T1000 (cell line): ENCODE measurements at places on chromosomes 4 and X.

DNA sequence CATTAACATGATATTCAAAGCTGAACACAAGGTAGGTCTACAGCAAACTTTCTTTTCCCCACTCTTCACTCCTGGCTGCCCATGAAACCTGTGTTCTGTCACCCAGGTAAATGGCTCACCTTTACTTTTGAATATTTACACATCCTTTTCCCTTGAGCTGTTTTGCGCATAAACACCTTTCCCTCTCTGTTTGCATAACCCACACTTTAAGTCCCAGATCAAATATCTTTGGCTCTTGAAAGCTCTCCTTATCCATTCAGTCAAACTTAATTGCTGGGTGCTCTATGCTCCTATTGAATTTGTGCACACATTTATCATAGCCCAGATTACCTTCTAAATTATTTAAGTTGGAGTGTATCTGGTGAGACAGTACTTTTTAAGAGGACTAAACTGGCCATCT, 51.7 kb upstream of the ATP8A1 start:
- DNase-seq, result no peak

DNA sequence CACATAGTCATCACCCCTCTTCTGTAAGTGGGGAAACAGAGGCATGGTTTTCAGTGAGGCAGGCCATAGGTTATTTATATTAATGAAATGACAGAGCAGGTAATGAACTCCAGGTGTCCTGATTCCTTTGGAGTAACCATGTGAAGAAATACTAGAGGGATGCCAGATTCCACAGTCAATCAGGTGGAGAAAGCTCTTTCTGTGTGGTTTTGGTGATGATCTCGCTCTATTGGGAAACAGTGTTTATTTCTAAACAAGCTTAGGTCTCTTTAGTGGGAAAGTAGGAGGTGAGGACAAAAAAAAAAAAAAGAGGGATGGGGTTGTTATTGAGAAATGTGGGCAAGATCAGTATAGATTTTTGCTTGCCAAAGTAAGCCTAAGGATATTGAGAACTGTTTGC, 12.2 kb downstream of the DOCK11 start:
- no peak for DNase-seq

- no peak for DNase-seq
Observed at GRCh38 chr4:74858921-74859562, 64.7 kb upstream of the BTC start.

GRCh38 chr4:106287353-106287969, 28.5 kb downstream of the TBCK start:
- DNase-seq, result peak; percentile 22

DNA sequence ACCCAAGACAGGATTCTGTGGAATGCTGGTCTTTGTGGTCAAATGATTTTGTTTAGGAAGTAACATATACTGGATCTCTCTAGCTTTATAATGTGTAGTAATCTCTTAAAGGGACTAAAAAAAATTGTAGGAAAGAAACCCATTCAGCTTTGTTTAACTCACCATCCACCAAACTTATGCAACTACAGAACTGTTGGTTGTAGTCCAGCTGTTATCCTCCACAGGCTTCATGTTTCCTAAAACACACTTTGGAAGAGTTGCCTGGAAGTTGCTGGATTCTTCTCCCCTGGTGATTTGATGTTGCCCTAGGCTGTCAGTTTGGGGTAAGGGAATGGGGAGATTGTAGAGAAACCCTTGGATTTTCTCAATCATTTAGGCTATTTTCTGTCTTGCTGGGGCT, 89.3 kb downstream of the RLIM start:
- DNase-seq, result no peak

- no peak for DNase-seq
Observed at GRCh38 chrX:65828599-65828998, 161.1 kb downstream of the MSN start.

DNA sequence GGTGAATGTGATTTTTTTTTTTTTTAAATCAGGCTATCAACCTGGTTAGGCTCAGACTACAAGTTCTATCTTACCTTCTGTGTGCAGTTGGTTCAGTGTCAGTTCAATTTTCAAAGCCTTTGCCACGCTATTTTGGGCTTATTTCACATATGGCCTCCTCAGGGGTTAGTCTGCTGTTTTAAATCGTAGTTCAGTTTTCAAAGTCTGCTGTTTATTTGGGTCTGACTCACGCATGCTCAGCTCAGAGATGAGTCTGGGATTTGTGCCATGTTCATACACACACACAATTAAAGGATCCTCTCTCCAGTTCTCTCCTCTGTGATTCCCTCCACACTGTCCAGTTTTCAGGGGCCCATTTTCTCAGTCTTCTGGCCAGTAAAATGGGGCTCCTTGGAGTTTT, 32.3 kb upstream of the ZFX start:
- no peak for DNase-seq

- no peak for DNase-seq
Observed at GRCh38 chrX:38335382-38335781, 8.1 kb upstream of the RPGR start.

DNA sequence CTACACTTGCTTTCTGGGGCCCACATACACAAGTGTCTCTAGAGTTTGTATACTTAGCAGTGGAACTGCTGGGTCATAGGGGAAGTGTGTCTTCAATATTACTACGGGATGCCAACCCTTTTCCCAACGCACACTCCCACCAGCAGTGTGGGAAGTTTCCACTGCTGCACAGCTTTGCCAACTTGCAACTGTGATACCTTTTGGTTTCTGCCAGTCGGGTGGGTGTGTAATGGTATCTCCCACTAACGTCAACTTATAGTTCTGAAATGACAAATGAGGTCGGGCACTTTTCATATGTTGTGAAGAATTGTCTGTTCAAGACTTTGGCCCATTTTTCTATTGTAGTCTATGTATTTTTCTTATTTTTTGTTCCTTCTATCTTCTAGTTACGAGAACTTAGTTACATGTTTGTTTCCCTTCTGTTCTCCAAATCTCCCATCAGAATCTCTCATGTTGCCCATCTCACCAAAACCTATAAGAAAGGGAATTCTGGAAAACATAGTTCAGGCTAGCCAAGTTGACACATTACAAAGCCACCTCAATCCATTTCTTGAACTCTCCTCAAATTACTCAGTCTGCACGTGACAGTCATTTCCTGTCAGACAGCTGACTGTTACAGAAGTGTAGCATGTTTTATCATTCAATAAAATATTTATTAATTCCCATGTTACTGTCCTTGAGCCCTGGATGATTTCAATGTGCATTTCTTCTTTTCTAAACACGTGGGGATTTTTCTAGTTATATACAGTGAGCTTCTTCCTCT, 30.7 kb downstream of the PNMA6E start:
- no peak for DNase-seq

DNA sequence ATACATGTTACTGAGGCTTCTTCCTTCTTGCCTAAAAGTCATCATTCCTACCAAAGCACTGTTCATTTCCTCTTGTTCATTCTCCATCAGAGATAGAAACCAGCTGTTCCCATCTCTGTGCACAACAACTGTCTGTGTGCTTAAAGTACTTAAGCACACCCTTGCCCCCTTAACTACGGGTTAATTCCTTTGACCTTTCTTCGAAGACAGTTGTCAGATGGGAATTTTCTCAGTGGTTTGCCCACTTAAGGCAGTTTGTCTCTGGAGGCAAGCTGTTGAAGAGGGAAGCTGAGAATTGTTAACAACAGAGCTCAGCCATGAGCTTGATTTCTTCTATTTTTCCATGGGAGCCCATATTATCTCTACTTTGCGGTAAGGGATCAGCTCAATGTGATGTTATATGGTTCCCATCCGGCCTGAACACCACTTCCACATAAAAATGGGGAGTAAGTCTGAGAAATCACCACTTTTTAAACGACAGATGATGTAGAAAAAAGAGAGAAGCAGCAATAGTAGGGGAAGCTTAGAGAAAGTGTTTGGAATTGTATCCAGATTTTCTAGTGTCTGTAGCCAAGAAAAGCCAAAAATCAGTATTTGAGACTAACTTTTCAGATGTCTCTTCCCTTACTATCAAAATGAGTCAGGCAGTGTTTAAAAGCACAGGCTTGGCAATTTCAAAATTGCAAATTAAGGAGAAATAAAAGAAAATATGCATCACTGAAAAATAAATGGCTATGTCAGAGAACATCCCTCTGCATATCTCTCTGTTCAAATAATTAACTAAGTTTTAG, 194.4 kb downstream of the SLIT2 start:
- no peak for DNase-seq

DNA sequence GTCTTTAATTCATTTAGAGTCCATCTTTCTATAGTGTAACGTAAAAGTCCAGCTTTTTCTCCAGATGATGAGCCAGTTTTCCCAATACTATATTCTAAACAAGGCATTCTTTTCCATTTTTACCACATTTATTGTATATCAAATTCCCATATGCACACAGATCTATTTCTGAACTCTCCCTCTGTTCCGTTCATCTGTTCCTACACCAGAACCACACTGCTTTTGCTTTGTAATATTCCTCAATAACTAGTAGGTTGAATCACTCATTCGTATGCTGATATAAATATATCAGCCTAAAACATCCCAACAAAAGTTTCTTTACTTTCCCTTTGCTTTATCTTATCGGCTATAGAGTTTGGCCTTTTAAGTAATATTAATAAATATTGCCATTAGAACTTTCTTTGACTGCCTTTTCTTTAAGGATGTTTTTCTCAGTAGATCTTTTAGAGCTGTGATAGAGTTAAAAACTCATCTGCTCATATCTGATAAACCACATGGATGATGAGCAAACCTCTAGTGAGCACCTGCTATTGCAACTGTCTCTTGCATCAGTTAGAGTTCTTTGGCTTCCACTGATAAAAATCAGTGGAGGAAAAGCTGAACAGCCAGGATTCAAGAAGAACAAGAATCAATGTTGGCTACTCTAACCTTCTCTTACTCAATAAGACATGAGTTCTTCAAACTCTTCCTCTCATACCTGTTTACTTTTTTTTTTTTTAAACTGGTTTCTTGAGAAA, 13.1 kb upstream of the RPL34 start:
- no peak for DNase-seq

- no peak for DNase-seq
Observed at GRCh38 chr4:659851-660250, 14.2 kb downstream of the ATP5ME start.

GRCh38 chrX:104195489-104196084, 29.3 kb downstream of the FAM199X start:
- no peak for DNase-seq

GRCh38 chrX:139532834-139533233, 2.3 kb downstream of the F9 start:
- no peak for DNase-seq

GRCh38 chr4:149489321-149489720, 326.3 kb downstream of the IQCM start:
- DNase-seq, result no peak

DNA sequence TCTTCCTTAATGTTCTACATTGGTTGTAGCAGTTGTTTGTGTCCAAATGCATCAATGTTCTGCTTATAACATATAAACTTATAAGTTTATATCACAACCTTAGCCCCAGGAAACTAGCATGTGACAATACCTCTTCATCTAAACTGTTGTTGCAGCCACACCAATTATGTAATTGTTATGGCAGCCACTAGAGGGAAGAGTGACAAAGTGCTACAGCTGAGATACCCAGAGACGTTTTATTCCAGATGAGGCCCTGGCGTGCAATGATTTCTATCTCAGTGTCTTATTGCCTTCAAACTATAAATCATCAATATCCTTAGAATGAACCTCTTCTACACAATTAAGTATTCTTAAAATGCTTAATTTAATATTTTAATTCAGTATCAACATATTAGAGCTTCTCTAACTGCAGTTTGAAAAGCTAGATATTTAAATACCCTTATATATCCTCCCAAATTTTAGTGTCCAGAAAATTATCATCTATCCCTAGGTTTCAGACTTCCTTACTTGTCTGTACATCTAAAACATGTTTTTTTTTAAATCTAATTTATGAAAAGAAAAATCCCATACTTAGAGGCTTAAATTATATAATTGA, 171.6 kb downstream of the PCDH10 start:
- DNase-seq, result no peak

DNA sequence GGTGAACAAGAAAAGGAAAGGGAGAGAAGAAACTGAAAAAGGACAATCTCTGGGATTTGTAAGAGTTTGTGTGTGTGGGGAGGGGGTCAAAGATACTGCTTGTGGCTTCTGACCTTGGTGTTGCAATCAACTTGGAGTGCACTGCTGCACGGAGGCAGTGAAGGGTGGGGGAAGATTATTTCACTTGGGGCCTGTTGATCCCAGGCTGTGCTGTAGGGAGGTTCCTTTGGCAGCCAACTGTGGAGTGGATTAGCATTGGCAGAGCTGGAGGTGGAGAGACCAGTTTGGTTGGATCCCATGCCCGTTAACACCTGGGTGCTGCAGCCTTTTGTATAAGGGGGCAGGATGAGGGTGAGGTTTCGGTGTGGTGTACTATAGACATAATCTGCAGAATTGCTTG, 38.2 kb downstream of the AFF1 start:
- DNase-seq, result no peak

DNA sequence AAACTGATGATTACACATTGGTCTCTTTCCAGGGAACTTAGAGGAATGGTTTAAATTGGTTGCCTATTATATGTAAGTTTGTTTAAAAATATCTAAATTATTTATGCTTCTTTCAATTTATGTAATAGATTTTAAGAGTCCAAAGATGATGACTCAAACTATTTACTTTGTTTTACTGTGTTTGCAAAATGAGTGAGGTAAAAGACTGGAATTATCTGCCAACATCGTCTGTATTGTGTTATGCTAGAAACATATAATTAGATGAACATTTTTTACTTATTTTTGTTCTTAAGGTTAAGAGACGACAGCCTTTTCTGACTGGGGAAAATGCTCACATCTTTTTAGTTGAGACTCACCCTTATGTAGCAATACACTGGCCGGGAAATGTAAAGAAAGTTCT, 51.1 kb upstream of the SYTL5 start:
- no peak for DNase-seq

DNA sequence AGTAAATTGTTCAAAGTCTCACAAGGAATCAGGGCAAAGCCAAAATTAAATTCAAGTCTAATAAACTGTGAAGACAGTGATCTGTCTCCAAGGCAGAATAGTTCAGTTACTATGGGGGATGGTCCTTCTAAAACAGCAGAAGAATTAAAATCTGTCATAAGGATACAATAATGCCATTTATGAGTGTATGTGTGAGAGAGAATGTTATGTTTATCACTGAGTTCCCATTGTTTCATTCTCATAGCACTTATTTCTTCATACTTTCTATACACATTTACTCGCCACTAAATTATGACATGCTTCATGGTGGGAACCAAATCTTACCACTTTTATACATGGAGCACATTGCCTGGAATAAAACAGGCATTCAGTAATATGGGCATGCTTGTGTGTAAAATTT, 102.5 kb downstream of the AMMECR1 start:
- no peak for DNase-seq

DNA sequence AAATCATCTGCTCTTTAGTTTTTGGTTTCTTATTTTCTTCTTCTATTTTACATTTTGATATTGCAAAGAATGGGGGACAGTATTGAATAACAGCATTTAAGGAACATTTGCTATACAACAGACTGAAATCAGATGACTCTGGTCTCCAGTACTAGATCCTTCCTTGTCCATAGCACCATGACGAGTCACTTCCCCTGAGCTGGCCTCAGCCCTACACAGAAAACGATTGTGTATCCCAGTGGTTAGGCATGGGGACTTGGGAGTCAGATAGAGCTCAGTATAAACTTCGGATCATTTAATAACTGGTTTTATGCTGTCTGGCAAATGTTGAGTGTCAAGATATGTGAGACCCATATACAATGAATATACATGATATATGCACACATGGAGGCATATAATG, 44.7 kb upstream of the BEX4 start:
- no peak for DNase-seq

- no peak for DNase-seq
Observed at GRCh38 chr4:38982361-38983095, 49.7 kb downstream of the TMEM156 start.
